Stimulated activated CD4-positive, alpha-beta T cell treated with anti-CD3 and anti-CD28 coated beads, Interleukin-15, amount 100 ng/mL, for 1 hour (primary cell): ENCODE measurements at places on chromosomes 6 and 20.

DNA sequence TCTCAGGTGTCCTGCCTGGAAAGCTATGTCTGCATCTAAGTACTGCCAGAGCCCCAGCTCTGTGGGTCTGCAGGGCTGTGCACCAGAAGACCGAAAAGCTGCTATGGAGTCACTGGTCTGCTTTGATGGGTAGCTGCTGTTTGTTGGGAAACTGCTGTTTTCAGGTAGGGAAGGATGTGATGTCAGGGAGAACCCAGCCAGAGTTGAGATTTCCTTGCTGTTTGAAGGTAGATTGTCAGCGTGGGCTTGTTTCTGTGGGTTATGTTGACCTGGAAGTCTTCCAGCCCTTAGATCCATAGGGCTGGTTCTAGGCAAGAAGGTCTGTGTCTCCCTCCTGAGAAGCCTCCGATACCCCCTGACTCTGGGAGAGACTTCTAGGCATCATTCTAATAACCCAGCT is 12.2 kb upstream of the SHLD1 start:
- no peak for DNase-seq

DNA sequence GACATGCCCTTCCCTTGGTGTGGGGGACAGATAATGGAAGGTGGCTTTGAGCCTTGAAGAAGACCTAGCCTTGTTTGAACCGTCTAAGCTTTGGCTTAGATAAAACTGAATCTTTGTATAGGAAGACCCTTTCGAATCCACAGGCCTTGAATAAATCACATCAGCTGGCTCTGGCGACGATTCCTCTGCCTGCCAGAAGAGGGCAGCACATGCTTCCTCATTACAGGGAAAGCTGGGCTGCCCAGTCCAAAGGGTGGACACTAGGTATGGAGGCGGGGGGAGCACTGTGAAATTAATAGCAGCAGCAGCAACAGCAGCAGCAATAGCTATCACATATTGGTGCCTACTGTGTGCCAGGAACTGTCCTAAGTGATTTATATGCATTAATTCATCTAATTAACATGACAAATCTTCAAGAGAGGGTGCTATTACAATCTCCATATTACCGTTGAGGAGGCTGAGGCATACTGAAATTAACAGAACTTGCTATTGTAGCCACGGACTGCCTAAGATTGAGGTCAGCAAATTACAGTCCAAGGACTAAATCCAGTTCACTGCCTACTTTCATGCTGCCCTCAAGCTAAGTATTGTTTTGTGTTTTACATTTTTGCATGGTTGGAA is 85.1 kb downstream of the CLIC5 start:
- peak; percentile 28 for DNase-seq

DNA sequence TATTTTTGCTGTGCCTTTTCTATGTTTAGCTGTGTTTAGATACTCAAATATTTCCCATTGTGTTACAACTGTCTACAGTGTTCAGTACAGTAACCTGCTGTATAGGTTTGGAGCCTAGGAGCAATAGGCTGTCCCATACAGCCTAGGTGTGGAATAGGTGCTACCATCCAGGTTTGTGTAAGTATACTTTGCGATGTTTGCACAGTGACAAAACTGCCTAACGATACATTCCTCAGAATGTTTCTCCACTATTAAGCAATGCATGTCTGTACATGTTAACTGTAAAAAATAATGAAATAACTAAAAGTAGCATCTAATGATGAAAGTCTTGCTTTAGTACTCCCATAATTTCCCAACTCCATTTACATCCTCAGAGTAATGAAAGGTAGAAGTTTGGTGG is 46.0 kb downstream of the SERAC1 start:
- DNase-seq, result no peak

- no peak for DNase-seq
Measured at GRCh38 chr6:119858901-119859300, 509.3 kb upstream of the MAN1A1 start.

DNA sequence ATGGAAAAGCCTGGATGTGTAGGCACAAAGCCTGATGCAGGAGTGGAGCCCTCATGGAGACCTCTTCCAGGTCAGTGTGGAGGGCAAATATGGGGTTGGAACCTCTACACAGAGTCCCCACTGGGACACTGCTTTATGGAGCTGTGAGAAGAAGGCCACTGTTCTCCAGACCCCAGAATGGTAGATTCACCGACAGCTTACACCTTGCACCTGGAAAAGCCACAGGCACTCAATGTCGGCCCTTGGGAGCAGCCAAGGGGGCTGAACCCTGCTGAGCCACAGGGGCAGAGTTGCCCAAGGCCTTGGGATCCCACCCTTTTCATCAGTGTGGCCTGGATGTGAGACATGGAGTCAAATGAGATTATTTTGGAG is 24.9 kb downstream of the NCR2 start:
- no peak for DNase-seq

- no peak for DNase-seq
Measured at GRCh38 chr6:107219851-107220250, 104.5 kb upstream of the BEND3 start.

- DNase-seq, result no peak
Measured at GRCh38 chr20:15036948-15037347, 699.5 kb upstream of the FLRT3 start.

DNA sequence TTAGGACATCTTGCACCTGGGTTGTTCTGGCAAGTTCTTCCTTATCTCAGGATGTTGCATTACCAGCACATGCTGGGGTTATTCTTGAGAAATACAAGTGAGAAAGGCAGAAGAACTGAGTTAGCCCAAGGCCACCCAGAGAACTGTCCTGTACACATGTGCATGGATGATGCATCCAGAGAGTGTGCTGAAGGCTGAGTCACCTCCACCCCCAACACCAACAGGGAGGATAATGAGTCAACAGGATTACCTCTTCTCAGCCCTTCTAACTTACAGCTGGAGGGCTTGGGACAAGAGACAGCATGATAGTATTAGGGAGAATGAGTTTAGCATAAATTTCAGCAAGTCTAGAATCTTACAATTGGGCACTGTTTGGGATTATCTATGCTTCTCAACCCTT is 8.5 kb downstream of the SCGN start:
- DNase-seq, result no peak

GRCh38 chr20:60513141-60513540 is 554.9 kb downstream of the CDH26 start:
- no peak for DNase-seq

- DNase-seq, result no peak
Measured at GRCh38 chr6:24796616-24797290, 2.0 kb downstream of the ARMH2 start.

DNA sequence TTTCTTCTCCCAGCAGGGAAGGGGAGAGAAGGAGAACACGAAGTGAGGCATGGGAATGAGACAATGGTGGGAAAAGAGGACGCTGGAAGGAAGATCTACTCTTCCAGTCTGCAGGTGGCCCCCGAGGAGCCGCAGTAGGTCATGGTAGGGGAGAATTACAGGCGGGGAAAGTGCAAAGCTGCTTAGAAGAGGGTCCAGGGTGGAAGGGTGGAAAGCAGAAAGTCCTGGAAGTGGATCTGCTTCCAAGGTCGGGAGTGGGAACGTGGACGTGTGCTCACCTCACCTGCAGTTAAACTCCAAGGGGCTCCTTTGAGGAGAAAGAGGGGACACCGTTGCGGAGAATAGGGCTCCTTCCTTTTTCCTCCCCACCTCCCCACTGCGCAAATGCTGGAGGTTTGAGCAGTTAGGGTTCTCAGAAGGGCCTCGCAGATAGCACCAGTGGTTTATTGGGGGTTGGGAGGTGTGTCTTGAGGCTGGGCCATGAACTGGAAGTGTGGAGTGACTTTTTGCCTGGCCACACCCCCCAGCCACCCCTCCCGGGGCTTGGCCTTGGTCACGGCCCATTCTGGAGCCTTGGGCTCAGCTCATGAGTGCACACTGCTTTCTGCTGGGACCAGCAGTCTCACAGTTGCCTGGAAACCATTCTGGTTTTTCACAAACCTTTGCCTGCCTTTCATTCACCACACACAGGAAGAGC is 100.4 kb upstream of the MLN start:
- DNase-seq, result peak; percentile 45

DNA sequence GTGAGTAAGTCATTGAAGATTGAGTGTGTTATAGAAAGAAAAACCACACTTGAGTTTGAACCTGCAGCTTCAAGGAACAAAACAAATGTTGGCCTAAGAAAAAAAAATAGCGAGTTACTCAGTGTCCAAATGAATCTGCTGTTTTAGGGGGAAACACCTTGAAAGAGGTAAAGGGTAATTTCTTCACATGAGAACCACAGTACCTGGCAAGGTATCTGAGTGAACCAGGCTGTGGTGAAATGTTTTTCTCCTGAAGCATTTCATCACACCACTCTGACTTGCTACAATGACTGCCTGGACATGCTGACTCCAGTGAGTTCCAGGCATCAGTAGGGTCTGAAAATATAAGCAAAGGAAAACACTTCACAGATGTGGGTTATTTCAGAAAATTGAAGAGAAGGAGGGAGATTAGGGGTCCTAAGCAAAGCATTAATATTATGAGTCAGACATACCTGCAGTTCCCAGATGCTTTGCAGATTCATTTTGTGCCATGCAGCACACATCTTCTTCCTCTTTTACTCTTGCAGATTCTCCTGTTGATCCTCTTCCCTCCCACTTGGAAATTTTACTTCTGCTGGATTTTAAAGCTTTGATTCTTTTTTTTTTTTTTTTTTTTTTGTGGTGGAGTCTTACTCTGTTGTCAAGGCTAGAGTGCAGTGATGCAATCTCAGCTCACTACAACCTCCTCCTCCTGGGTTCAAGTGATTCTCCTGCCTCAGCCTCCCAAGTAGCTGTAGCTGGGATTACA is 206.2 kb upstream of the SGK1 start:
- no peak for DNase-seq

DNA sequence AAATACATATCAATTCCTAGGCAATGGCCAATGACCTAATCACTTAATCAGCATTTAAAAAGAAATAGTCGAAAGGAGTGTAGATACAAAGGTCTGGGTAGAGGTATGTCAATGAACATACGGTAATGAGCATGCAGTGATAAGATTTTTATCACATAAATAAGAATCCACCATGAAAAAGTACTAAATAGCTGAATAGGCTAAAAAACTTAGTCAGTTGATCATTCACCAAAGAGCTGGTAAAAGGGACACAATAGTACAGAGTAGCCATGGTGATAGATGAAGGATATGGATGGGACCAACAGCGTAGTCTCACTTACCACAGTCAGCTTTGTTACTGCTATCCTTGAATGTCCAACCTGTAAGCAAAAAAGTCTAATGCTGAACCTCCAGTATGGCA is 1018.6 kb upstream of the EYS start:
- DNase-seq, result no peak

DNA sequence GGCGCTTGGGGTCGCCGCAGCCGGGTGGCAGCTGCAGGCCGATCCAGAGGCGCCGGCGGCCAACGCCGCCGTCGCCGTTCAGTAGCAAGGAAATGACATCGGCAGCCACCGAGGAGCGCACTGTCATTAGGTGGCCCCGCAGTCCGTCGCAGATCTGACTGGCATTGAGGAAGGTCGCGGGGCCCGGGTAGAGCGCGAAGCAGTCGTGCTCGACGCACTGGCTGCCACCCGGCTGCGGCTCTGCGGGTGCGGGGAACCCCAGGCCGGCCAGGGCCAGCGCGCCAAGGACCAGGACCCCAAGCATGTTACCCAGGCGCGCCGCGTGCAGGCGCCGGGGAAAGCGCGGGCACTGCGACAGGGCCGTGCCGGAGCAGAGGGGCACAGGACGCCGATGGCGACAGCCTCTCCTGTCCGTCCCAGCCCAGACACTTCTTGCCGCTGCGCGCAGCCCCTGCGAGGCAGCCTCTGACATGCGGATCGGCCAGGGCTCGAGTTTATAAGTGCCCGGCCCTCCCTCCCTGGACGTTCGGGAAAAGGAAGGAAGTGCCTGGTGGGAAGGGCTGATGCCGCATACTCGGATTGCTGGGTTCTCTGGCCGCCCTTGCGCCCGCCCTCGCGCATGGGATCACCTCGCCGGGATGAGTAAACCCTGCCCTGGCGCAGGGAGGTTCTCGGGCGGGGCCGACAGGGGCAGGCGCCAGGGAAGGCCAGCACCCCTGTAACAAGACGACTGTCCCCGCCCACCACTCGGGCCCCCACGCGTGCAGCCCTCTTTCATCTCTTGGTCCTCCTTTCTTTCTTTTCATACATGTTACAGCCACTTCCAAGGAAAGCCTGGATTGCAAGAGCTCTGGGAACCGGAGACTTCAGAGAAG is at the start of gene THBD:
TSS of gene THBD (minus strand) at position 472 of the 875 bp plus-strand sequence. CDS start at position 304, 168 bp downstream.
- no peak for DNase-seq

DNA sequence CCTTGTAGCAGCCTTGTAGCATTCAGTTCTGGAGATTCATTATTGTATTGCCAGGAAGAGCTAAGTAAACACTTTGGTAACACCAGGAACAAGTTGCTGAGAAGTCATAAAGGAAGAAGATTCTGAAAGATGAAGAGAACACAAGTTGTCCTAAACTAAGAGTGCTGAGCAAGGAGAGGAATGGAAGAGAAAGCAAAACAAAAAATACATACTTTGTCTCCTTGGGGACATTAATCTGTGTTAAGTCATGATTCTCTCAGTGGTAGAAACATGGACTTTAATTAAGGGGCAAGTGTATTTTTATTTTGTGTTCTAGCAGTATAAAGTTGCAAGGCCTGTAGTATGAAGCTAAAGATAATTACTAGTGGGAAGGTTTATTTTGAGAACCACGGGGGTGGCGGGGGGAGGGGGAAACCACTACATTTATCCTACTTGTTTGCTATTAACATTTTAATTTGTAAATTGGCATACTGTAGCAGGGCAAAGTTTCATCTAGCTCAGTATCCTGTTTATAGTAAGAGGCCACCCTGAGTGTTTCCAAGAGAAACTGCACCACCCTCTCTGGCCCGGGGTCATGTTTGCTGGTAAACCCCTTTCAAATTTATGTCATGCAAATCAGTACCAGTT is 463.0 kb downstream of the CDKAL1 start:
- no peak for DNase-seq

DNA sequence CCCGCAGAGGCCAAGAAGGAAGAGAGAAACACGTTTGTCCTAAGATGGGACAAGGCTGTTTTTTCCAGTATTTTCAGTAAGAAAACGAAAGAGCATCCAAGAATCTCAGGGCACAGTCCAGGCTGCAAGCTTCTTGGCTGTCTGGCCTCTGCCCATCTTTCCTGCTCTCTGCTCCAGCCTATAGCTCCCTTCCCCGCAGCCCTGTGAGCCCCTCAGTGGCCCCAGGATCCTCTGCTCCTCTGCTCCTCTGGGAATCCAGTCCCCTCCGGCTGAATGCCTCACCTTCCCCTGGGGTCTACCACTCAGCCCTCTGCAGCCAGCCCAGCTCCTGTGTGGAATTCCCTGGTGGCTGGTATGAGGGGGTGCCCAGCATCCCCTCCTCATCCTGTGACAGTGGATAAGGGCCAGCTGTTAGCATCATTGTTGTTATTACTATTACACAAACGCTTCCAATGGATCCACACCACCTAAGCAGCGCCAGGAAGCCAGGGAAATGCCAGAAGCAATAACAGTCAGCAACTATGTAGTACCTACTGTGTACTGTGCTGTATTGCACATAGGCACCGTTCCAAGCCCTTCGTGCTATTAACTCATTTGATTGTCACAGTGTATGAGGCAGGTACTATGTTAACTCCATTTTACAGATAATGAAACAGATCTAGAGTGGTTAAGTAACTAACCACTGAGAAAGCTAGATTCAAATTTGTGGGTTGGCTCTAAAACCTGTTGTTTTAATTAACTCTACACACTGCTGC is 60.3 kb upstream of the PTPN1 start:
- no peak for DNase-seq
